Eye (tissue), 1 donor: ENCODE measurements at places on chromosomes 1 and 21.

DNA sequence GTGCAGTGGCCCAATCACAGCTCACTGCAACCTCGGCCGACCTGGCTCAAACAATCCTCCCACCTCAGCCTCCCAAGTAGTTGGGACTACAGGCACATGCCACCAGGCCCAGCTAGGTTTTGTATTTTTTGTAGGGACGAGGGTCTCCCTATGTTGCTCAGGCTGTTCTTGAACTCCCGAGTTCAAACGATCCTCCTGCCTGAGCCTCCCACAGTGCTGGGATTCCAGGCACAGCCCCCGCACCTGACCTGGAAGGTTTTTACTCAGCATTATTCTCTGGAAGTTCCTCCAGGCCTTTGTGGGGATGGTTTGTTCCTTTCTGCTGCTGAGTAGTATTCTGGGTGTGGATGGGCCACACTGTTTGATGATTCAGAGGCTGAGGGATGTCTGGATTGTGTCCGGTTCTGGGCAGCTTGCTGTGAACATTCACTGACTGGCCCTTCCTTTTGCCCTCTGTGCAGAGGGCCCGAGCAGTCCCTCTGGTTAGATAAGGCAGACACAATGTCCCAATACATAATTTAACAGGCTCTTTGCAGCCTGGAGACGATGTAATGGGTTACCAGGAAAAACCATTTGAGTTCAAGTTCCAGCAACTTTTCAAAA lies 6.0 kb upstream of the TRAPPC10 start:
- DNase-seq, result no peak

DNA sequence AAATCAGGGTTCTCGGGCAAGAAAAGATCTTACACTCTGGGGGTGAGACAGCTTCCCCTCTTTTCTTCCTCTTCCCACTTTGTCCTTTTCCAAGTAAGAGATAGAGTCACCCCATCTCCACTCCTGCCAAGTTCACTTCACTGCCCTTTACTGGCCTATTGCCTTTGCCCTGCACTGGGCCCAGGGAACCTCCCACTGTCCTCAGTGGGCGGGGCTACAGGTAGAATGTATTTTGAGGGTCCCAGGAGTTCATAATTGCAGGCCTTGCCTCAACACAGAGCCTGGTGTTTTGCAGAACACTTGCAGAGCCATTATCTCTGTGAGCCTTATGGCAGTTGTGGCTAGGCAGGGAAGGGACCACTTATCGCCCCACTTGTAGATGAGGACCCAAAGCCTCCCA lies 3.3 kb downstream of the AMPD2 start:
- DNase-seq, result no peak

- peak; percentile 7 for DNase-seq
Measured at GRCh38 chr21:27953340-27954045, 986.6 kb upstream of the ADAMTS5 start.

GRCh38 chr1:12356004-12356890 lies 126.4 kb downstream of the VPS13D start:
- peak; percentile 62 for DNase-seq

- DNase-seq, result no peak
Measured at GRCh38 chr1:30990591-30990990, 74.9 kb downstream of the PUM1 start.

DNA sequence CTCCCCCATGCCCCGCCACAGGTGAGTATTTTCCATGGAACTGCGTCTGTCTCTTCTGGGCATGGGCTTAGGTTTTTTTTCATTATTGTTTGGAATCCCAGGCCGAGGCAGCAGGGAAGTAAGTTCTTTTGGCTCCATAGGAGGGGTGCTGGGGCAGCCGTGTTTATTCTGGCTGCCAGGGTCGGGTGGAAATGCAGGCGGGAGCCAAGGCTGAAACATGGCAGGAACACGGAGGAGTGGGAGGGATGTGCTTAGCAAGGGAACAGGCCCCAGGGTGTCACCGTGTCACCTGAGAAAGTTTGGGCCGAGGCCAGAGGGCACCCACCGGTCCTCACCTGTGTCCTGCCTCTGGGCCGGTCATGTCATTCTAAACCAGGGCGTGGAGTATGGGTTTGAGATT lies 4.5 kb upstream of the DHRS3 start:
- no peak for DNase-seq

DNA sequence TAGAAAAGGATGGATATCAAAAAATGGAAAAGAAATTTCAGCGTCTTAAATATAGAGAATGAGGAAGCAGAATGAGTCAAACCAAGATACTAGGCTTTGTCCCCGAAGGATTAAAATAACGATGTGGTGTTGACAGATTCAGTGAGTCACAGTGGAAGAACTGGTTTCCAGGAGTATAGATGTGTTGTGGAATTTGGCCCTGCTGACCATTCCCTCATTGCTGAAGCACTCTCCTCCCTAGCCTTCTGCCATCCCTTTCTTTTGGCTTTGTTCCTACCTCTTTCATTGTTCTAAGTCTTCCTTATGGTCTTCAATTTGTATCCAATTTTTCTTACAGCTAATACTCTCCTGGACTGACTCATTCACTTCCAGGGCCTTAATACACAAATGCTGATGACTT lies 23.1 kb upstream of the USP25 start:
- DNase-seq, result no peak

DNA sequence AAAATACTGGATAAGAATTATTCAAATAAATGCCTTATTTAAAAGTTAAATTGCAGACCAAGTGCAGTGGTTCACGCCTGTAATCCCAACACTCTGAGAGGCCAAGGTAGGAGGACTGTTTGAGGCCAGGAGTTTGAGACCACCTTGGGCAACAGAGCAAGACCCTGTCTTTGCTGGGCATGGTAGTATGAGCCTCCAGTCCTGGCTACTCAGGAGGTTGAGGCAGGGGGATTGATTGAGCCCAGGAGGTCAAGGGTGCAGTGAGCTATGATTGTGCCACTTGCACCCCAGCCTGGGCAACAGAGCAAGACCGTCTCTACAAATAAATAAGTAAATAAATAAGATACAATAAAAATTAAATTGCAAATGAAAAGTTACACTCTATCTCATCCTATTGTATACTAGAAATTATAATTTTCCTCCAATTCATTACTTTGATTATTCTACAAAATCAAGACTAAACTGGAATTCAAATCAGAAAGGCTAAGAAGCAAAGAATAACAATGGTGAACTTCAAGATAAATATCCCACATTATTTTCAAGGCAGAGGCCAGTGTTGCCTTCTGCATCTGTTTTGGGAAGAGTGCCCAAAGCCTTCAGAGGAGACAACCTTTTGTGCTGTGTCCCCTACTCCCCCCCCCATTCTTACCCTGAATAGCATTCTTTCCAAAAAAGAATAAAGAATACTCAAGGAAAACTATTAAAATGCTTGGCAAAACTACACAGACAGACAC lies 73.3 kb upstream of the IRF2BP2 start:
- no peak for DNase-seq

GRCh38 chr1:151334822-151335221 lies 7.6 kb upstream of the PI4KB start:
- no peak for DNase-seq

DNA sequence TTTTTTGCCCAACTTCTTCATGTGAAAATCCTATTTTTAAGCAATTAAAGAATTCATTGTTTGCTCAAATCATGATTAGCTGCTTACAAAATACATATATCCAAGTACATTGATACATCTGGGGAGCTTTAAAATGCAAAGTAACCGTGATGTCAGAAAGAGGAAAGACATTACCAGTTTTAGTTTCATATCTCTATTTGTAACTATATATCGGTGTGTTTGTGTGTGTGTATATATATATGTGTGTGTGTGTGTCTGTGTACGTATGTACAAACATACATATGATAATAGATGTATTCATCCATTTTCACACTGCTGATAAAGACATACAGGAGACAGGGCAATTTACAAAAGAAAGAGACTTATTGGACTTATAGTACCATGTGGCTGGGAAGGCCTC lies 310.1 kb downstream of the DPYD start:
- no peak for DNase-seq

GRCh38 chr1:221039616-221040015 lies 160.4 kb downstream of the HLX start:
- DNase-seq, result no peak

GRCh38 chr1:231396643-231397042 lies 25.4 kb downstream of the EGLN1 start:
- no peak for DNase-seq

DNA sequence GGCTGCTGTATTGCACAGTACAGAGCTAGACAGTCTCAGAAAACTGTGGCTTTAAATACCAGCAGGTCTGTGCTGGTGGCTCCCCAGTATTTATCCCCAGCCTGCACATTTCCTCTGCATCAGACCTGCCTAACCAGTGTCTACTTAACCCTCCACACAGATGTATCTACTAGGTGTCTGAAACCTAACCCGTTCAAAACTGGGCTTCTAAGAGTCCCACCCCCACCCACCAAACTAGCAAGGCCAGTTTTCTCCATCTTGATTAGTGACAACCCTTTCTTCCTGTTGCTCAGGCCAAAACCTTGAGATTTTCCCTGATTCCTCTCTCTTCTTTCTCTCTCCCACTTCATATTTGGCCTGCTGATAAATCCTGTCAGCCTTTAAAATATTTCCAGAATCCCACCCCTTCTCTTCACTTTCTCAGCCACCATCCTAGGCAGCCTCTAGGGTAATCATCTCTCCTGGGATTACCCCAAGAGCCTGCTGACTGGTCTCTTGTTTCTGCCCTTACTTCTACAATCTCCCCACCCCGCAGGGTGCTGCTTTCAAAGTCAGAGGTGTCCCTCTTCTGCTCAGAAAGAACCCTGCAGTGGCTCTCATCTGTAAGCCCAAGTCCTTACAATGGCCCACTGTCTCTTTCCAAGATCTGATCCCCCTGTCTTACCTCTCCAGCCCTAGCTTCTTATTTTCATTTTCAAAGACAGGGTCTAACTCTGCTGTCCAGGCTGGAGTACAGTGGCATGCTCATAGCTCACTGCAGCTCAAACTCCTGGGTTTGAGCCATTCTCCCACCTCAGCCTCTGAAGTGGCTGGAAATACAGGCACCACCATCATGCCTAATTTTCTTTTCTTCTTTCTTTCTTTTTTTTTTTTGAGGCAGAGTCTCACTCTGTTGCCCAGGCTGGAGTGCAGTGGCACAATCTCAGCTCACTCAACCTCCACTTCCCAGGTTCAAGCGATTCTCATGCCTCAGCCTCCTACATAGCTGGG lies 45.2 kb downstream of the H3-3A start:
- no peak for DNase-seq

- no peak for DNase-seq
Measured at GRCh38 chr1:205601205-205601604, 30.6 kb downstream of the ELK4 start.

DNA sequence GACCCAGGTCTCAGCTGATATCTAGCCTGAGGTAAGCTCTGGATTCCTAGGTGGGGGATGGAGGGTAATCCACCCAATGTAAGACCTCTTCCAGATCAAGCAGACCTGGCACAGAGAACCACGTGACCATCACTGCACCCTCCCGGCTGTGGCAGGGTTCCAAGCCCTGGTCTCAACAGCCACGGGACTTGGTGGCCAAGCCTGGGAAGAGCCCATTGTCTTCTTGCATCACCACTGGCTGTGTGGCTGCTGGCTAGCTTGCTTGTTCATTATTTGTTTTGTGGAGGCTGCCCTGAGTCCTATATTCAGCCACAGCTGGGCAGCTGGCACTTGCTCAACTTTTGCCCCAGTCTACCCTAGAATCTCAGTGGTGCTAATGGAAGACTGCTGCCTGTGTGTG lies 24.1 kb upstream of the NFASC start:
- no peak for DNase-seq

- DNase-seq, result no peak
Measured at GRCh38 chr1:211738691-211739301, 63.4 kb upstream of the NEK2 start.

GRCh38 chr1:101484689-101485338 lies 248.0 kb downstream of the S1PR1 start:
- DNase-seq, result peak; percentile 53

GRCh38 chr1:32339363-32339978 lies 3.4 kb upstream of the MARCKSL1 start:
- no peak for DNase-seq

GRCh38 chr1:218464871-218465270 lies 119.7 kb downstream of the TGFB2 start:
- DNase-seq, result no peak

DNA sequence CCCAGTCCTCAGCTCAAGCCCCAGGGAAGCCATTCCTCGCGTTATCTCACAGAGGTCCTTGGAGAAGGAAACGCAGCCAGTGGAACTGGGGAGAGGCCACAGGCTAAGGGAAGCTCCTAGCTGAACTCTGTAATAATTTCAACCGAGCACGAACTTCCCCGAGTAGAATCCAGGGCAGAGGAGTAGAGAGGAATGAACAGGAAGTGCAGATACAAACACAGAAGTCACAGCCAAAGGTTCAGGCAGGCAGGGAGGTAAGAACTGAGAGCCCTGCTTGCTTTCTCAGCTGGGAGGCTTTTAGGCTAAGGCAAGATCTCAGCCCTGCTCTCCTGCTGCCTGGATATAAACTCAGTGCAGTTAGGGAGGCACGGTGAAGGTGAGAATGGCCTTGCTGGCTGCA lies 23.7 kb downstream of the WARS2 start:
- DNase-seq, result no peak

- no peak for DNase-seq
Measured at GRCh38 chr1:213996320-213997037, 8.7 kb downstream of the PROX1 start.

DNA sequence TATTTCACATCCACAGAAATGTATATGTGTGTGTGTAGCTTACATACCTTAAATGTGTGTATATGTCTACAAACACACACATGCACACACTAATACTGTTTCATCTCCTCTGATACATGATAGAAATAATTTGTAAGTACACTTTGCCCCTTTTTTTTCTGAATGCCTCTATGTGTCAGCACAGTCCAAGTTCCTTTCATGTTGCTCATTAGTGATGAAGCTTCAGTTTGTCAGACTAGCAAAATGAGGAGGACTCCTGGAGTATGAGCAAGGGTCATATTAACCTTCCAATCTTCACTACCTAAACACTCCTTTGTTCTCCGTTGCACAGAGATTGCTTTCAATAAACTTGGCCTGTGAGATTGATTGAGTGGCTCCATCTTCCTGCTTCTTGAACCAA lies 935.4 kb downstream of the MRPL39 start:
- DNase-seq, result no peak

DNA sequence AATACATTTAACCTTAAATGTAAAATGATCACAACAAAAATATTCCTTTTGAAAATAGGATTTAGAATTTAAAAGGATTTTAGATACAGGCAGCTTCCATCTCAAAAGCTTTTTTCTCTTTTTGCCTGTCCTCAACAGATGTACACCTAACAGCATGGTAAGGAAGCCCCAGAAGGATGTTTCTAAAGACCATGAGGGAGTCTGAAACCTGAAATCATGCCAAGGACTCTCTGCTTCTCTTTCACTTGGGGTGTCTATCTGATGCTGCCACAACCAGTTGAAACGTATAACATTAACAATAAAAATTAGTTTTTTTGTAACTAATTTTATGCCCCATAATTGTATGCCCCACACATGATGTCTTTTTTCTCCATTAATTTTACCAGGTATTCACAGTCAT lies 5.4 kb upstream of the ZNF281 start:
- DNase-seq, result no peak
